ENCODE measurements at places on chromosomes 6 and 20. TPM values are rescaled to one million over a fixed set of nuclear protein-coding genes. Genes with fewer than 3 reads are reported as not detected.

- no peak for DNase-seq
Measured at GRCh38 chr6:69917834-69918233, 51.5 kb downstream of the COL19A1 start.

The KCNS1 gene
- total RNA-seq: not detected

DNA sequence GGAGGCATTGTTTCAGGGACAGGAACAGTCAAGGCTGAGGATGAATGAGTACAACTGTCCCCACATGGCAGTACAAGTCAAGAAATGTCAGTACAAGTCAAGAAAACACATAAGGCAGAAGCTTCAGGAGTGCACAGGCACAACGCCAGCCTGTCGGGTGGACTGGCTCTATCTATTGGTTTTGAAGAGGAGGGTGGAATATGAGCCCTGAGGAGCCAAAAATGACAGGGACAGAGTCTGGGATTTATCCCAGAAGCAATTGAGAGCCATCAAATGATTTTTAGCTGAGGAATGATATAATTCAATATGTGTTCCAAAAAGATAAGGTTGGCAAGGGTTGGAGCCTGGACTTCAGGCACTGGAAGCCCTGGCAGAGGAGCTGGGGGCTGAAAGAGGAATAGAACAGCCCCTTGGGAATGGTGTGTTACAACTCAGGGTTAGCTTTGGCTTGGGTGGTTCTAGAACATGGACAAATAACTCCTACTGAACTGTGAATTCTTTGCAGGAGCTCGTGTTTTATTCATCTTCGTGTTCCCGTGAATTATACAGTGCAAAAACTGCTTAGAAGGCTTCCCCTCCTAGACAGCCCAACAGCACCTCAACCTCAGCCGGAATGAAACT lies 425.7 kb upstream of the ARID1B start:
- no peak for DNase-seq

DNA sequence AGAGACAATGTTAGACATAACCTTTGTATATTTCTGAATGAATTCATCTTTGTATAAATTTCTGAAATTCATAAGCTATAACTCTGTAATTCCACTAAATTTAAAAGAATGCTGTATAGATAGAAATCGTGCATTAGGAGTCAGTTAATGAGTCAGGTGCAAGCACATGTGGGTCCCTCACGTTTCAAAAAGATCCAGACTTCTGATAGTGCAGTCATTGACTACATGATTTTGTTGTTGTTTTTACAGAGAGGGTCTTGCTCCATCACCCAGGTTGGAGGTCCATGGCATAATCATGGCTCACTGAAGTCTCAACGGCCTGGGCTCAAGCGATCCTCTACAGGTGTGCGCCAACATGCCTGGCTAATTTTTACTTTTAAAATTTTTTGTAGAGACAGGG lies 14.6 kb downstream of the ESF1 start:
- DNase-seq: no peak

DNA sequence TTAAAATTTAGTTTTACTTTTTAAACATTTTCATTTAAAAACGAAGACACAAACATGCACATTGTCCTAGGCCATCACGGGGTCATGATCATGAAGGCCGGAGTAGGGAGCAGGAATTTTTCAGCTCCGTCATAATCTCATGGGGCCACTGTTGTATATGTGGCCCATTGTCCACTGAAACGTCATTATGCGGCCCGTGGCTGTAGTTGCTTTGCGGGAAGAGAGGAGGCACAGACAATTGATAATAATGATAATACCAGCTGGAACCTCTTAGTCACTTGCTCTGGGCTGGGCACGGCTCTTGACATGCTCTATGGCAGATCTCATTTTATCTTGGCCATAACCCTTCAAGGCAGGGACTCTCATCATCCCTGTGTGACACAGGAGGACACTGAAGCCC lies 56.5 kb upstream of the FNDC1 start:
- DNase-seq: no peak

The KCNQ2 gene
- 354 TPM for total RNA-seq

The SYCP2 gene
- 0.69 TPM for total RNA-seq

The KCNK16 gene
- total RNA-seq: not detected

DNA sequence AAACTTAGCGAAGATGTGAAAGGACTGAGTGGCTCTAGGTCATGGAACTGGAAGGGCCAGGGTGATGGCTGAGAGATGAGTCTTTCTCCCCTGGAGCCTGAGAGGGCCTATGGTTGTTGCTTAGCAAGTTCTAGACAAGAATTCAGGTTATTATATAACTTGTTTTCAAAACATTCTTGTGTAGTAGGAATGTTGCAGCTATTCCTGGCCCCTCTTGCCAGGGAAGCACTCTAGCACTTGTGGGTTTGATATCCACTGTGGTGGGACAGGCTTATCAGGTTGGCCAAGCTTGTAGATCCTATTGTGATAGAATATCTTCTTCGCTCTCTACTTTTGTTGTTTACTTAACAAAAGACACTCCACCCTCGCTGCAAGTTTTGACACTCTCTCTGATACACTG lies 211.8 kb upstream of the CITED2 start:
- no peak for DNase-seq

The TLDC2 gene
- not detected for total RNA-seq

DNA sequence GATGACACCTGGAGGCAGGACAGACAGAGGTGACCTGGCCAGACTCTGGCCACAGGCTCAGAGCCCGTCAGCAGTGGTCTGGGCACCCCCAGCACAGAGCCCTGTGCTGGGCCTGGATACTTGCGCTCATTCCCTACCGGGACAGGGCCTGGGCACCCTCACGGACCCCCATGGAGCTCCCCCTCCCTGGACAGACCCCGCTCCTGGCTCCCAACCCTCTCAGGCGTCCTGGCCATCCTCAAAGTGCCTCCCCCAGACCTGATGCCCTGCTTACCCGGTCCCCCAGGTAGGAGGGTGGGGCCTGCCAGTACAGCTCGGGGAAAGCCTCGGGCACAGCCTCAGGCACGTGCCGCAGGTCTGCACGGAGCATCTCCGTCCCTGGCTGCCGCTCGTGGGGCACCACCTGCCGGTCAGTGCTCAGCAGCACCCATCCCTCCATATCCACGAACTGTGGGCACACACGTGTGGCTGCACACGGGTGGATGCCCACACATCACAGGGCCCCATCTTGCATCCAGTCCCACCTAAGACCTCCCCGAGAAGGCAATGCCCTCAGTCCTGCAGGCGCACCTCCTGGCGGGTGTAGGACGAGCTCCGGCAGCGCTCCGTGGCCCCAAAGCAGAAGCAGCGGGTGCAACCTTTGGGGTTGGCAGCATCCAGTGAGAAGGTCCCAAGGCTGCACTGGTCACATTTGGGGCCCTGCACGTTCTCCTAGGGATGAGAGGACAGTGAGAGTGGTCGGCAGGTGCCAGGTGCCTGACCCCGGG lies 24.3 kb downstream of the ADRM1 start:
- no peak for DNase-seq

The DZANK1 gene
- 6.4 TPM for total RNA-seq
